Cortex of kidney (tissue), 1 donor: ENCODE measurements at places on chromosomes 6 and 20.

GRCh38 chr6:168949981-168950857, 303.4 kb downstream of the THBS2 start:
- DNase-seq: no peak

- DNase-seq: no peak
Measured at GRCh38 chr20:34015401-34016335, 22.0 kb downstream of the RALY start.

GRCh38 chr20:46220455-46221207, 87.7 kb downstream of the CDH22 start:
- DNase-seq: no peak

GRCh38 chr6:16244869-16245451, 6.6 kb downstream of the GMPR start:
- no peak for DNase-seq

GRCh38 chr6:27260836-27261375, 13.4 kb downstream of the PRSS16 start:
- no peak for DNase-seq

DNA sequence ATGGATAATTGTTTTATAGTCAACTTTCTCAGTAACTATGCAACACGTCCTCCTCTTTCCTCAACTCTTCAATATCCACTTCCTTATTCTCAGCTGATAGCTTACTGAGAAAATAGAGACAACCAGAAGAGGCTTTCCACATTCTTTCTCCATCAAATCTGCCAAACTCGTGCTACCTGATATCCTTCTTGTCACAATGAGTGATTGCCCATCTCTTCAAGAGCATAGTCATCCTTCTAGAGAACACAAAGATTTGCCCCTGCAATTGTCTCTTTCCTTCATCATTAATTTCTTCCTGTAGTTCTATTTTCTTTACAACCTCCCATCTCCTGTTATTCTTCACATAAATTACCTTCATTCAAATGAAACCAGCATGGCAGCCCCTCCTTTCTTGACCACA, 75.9 kb upstream of the RGS17 start:
- no peak for DNase-seq

GRCh38 chr6:68990317-68990716, 355.2 kb downstream of the ADGRB3 start:
- DNase-seq: no peak

- DNase-seq: no peak
Measured at GRCh38 chr6:47358440-47359225, 48.9 kb upstream of the TNFRSF21 start.

GRCh38 chr6:136788069-136788902, 4.0 kb downstream of the MAP3K5 start:
- DNase-seq: no peak

GRCh38 chr6:131122007-131122406, 13.3 kb upstream of the AKAP7 start:
- DNase-seq: no peak

- no peak for DNase-seq
Measured at GRCh38 chr6:43547222-43547621, 28.6 kb downstream of the XPO5 start.
